Stimulated activated CD8-positive, alpha-beta memory T cell treated with anti-CD3 and anti-CD28 coated beads, Interleukin-12 subunit alpha, Interleukin-12 subunit beta, amount 100 ng/mL, for 4 hours (primary cell): ENCODE measurements at places on chromosomes 12 and 14.

DNA sequence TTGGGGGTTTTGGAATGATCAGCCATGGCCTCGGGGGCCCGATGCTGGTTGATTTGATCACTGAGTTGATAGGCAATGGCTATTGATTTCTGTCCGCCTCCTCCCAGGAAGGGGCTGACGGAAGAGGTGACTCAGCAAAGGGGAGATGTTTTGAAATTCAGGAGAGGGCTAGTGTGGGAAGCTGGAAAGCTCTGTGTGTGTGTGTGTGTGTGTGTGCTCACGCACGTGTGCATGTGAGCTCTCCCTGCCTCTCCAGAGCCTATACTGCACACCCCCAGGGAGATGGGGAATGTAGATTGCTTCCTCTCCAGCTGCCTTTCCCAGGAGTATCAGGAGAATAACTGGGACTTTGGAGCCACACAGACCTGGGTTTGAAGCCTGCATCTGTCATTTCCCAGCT is 184.9 kb upstream of the MYL2 start:
- DNase-seq = no peak

GRCh38 chr12:110503432-110503831 is 1.3 kb downstream of the RAD9B start:
- no peak for DNase-seq

DNA sequence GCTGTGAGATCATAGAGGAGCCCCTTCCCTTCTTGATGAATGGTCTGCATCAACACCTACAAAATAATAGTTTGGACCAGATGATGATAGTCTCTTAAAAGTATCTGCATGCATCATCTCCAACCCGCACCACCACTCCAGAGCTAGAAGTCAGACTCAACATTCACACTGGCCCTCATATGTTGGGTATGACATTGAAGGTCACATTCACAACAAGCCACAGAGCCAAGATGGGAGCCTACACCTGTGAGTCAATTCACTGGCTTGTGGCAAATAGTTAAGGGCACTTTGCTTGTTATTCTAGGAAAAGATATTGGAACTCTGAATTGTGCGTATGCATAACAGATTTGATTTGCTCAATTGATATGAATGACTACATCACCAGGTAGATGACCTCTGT is 1197.9 kb downstream of the VRK1 start:
- DNase-seq = no peak

- DNase-seq = no peak
These were observed 28.8 kb upstream of the HIGD1C start for GRCh38 chr12:50923361-50924130.

- DNase-seq = no peak
These were observed 12.2 kb upstream of the MYH7 start for GRCh38 chr14:23447361-23448350.

GRCh38 chr14:102088012-102088792 is 1.4 kb upstream of the HSP90AA1 start:
- peak; percentile 49 for DNase-seq

DNA sequence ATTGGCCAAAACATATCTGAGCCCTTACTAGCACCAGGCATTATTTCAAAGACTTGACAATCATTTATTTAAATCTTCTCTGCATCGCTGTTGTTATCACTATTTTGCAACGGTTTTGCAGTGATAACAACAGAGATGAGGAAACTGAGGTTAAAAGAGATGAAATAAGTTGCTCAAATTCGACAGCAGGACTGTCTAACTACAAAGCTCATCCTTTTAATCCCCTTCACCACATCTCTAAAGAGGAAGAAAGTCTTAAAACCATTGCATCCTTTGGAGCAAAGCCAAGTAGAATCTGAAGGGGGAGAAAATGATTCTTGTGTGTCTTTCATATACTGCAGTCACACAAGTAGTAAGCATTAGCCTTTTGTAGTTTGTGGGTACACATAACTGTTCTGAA is 14.8 kb upstream of the ETNK1 start:
- DNase-seq = no peak

- no peak for DNase-seq
These were observed 83.2 kb downstream of the RMST start for GRCh38 chr12:97545804-97546203.

- DNase-seq = no peak
These were observed 22.5 kb upstream of the YAF2 start for GRCh38 chr12:42260518-42260917.
